ENCODE measurements at places on chromosomes 4 and X.
A peak's percentile ranks its signal among the peaks of the same experiment; 100 is the strongest.

- DNase-seq = no peak
Measured at GRCh38 chr4:93835929-93836328, 7.4 kb downstream of the ATOH1 start.

DNA sequence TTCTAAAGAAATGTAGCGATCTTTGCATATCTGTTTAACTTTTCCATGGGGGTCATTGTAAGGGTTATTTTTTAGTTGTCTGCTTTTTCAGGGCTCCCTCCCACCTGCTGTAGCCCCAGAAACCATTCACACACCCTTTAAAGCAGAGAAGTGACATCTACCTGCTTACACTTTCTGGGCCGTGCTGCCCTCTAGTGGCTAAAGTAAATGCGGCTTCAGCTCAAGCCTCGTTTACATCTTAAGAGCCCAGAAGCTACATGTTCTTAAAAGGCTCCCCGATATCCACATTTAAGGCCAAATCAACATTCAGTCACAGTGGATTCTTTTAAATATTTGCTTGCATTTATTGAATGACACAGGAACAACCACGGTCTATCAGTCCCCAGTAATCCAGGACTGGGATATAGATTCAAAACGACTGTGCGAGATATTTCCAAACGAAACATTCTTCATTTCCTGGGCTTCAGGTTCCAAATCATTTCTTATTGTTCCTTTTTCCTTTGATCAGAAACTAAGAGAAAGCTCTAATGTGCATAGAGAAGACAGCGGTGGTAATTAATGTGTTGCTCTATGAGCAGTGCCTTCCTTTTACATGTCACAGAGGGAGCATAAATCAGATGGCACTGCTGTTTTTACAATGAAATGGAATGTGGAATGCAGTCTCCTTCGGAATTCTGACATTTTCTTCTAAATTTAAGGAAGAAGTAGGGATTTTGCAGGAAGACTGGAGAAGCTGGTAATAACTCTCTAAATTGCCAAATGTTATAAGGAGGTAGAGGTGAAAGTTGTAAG lies 119.9 kb downstream of the RASGEF1B start:
- peak; percentile 18 for DNase-seq

- no peak for DNase-seq
Measured at GRCh38 chr4:25367877-25368276, 9.2 kb upstream of the ANAPC4 start.

DNA sequence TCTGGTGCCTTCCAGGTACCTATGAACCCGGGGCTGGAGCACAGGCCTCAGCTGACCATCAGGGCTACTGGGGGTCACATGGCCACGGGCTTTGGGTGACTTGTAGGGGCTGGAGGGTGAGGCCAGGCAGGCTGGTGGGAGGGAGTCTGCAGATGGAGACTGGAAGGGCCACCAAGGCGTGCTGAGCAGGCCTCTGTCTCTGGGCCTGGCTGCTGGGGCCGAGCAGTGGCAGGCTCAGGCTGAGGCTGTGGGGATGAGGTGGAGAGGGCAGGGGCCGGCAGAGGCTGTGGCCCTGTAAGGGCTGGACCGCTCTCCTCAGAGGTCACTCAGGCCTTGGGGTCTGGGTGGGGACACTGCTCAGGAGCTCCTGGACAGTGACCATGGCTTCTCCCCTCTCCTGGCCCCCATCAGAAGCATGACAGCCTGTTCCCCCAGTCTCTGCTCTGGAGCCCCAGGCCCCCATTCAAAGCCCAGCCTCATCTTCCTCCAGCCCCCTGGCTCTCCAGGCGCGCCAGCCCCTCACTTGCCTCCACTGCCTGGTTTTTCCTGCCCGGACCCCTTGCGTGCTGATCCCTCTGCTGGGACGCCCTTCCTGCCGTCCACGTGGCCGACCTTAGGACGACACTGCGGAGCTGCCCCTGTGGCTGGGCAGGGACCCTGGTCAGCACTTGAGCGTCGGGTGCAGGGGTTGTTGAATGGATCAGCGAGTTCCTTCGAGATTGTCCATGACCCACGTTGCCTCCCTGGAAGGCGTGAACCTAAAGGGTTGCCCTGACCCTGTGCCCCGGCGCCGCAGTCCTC lies 11.1 kb upstream of the NAT8L start:
- no peak for DNase-seq

DNA sequence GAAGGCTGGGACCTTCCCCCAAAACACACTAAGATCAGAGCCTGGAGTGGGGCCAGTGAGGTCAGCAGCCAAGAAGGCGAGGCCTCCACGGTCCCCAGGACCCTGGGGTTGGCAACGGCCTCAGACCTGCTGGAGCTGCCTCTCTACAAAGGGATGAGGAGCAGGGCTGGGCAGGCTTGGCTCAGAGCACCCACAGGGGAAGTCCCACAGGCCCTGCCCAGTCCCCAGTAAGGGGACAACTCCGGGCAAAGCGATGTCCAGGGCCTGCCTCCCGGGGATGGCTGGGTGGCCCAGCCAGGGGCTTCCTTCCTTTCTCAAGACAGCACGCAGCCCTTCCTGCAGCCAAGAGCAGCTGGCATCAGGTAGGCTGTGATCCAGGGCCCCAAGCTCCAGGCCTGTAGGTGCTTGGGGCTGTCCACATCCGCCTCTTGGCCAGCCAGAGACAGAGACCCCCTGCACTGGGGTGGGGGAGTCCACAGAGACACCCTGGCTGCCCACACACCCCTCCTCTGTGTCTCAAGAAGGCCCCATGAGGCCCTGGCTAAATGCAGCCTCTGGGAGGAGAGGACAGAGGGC lies 5.7 kb downstream of the MXD4 start:
- no peak for DNase-seq

DNA sequence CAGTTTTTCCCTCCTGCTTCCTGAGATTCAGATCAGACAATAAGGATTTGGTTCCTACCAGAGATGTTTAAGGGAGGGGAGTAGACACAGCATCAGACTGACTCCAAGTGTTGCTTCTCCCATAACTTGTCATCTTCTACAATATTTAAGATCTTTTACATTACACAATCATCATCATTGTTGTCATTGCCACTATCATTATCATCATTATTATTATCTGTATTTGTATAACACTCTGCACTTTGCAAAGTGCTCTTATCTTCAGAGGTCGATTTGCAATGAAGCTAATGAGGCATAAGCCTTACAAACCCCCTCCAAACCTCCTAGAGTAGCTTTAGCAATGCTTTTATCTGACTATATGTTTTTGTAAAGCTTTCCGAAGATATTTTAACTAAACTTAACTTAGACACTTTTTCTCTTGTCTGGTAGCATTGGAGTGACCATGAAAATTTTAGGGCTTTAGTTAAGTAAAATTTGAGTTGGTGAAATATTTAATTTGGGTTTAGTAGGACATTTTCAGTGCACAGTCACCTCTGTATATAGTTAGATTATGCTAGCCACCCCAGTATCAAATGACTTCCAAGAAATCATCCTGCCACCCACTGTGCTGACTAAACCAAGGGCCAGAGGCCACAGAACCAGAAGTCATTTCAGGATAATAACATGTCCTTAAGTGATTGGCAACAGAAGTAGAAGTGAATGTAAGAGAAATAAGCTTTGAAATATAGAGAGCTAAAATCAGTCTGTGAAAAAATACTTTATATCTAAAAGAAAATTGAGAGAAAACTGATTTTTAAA lies 124.2 kb upstream of the NRK start:
- DNase-seq = peak; percentile 0

- DNase-seq = no peak
Measured at GRCh38 chrX:134373736-134374135, 86.2 kb upstream of the HPRT1 start.

DNA sequence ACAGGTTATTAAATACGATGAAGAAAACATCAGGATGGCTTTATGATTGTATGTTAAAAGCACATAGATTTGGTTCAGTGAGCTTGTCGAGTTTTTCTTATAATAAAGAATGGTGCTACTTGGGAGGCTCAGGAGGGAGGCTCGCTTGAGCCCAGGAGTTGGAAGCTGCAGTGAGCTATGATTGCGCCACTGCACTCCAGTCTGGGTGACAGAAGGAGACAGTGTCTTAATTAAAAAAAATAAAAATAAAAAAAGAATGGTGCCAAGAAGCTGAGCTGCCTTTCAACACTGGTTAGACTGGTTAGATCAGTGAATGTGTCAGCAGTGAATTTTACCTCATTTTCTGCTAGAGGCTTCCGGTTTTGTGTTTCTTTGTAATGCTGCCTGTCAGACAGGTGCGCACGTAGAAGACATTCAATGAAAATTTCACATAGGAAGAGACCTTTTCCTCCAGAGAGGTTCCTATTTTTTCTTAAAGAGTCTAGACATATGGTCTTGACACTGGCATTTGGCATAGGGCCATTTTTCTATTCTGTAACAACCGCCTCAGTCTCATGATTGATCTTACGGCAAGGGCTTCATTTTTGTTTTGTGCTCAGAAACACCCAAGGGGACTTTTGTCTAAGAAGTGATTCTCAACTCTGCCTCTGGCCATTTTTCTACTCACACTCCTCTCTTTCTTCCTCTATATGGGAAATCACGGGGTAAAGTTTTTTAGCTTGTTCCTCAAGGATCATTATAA lies 15.0 kb upstream of the ARSF start:
- DNase-seq = no peak

DNA sequence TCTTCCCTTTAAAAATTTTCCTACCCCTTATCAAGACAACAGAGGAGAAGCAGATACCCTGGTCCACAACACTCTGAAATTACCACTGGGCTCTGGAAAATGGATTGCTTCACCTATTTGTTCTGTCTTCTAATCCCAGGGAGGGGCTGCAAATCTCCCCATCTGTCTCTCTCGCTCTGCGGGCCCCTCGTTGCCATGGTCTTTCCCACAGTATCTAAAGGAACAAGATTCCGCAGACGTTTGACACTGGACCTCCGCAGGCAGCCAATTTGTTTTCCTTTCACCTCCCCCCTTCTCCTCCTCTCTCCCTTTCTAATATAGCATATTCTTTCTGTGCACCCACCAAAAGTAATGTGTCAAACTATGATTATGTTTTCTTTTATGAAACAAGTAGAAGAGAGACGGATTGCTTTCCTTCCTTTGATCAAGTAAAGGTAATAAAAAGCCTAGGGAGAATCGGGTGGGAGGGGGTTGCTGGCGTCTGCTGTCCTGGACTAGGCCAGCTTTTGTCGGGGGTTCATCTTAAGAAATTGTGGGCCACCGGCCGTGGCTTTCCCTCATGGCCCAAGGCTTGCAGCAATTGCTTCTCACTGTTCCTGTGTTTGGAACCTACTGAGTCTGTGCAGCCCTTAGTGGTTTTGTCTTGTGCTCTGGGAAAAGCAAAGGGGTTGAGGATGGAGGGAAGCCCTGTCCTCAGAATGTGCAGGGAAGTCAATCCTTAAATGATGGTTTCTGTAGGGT lies 81.0 kb downstream of the MGST2 start:
- DNase-seq = no peak

- no peak for DNase-seq
Measured at GRCh38 chrX:49188468-49189076, 2.4 kb upstream of the PRICKLE3 start.

DNA sequence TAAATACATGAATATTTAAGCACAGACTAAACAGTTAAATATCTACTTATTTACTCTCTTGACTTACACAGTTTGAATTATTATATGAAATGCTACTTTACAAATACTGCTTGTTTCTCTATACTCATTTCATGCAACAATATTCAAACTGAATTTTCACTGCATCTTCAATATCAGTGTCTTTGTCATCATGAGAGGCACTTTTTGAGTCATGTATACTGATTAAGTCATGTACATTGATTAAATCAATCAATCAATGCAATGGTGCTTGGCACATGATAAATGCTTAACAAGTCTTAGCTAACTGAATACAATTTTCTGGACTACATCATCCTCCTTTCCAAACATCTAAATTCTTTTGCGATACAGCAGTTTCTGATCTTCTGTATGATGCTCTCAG lies 67.1 kb downstream of the CHM start:
- no peak for DNase-seq

GRCh38 chrX:134776342-134776741 lies 118.1 kb upstream of the PLAC1 start:
- no peak for DNase-seq

DNA sequence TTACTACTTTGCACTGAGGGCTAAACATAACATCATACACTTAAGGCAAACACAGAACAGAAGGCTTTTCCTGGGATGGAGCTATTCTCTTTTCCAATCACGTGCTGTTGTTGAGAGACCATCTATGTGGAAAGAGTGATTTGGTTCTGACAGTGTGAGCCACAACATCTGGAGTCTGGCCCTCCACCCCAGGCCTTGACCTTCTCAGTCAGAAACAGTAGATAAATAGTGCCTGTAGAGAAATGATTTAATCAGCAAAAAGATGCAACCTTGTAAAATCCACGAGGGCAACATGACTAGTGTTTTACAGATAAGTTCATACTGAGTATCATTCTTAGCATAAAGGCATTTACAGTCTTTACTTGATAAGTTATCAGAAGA lies 10.8 kb upstream of the SFRP2 start:
- no peak for DNase-seq

DNA sequence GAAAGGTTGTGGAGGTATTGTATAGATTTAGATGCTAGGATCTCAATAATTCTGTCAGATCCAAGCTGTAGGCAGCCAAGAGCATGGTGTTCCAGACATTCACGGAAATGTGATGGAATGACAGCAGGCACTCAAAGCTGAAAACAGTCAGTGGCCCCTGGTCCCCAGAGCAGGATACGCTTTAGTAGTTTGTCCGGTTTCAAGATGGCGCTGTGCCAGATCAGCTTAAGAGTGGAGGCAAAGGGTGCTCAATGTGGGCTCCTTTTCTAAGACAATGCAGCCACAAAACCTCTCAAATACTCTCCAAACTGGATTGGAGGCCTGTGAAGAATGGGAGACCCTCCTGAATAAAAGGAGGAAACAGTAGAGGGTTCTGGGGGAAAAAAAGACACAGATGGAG lies 291.2 kb upstream of the HS3ST1 start:
- no peak for DNase-seq

DNA sequence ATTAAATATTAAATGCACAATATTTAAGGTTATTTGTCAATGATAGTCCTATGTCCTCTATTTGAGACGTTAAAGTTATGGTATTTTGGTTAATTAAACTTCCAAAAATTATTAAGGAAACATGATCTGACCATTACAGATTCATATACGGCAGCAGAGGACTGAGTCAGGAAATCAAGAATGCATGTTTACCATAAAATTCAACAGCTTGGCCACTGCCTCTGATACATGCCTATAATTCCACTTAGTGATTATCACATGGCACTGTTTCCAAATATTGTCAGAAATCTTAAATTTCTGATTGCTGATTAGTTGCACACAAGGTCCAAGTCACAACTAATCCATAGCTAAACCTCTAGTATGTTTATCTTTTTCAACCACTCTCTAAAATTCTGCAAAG lies 232.2 kb upstream of the UGT8 start:
- no peak for DNase-seq

GRCh38 chr4:161247831-161248230 lies 916.0 kb downstream of the FSTL5 start:
- no peak for DNase-seq

DNA sequence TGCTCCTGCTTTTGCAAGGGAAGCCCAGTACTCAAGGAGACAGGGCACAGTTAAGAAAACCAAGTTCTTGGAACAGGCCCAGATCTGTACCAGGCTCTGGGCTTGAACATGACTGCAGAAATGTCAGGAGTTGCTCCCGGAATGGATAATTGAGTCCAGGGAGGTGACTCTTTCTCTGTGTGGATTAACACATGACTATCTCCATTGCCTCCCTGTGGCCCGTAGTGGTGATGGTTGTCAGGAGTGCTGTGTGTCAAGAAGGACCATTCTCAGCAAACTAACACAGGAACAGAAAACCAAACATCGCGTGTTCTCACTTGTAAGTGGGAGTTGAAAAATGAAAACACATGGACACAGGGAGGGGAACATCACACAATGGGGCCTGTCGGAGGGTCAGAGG lies 39.9 kb downstream of the CCKAR start:
- no peak for DNase-seq

Data from T1000 (cell line).